GM23338 (cell line): ENCODE measurements at places on chromosomes 1 and 21.

DNA sequence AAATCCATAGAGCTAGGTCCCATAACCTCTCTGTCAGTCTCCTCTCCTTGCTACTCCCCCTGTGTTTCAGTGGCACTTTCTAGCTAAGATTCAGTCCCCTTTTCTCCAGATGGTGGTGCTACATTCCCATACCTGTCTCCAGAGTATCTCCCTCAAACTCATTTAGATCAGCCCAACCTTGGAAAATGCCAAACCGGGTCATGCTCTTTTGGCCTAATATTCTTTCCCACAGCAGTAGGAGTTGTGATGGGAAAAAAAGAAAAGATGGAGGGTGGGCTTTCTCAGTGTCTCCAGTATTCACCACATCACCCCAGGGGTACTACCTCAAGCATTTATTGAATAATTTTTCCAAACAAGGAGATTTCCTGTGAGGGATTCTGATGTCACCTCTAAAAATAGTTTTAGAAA, 3.2 kb upstream of the RXFP4 start:
- H3K36me3 ChIP-seq = no peaks in the 10 kb centered on the region; the same call in 1 of the 2 replicates
- H3K27me3 ChIP-seq = no peaks in the 10 kb centered on the region
- peaks cover 9% of the 10 kb centered on the region for H3K4me1 ChIP-seq
- H3K4me3 ChIP-seq = no peak overlapping the region
- H3K27ac ChIP-seq = no peak overlapping the region
- peak; percentile 86 for DNase-seq

DNA sequence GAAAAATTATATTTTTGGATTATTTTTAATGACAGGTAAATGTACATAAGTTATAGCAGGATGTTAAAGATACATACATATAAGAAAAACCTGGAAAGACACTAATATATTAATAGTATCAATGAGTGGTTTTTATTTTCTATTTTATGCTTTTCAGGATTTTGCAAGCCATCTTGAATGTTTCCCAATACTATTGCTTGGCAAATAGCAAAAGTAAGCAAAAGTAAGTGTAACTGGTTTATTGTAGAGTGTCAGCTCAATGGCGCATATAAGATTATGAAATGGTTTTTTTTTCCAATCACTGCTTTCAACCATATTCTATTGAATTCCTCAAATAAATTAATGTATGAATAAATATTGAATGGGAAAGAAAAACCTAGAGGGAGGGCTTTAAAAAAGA, 36.4 kb downstream of the ZNF684 start:
- DNase-seq = no peak
- H3K27me3 ChIP-seq = no peaks in the 10 kb centered on the region
- no peak overlapping the region for H3K4me3 ChIP-seq
- H3K36me3 ChIP-seq = no peaks in the 10 kb centered on the region

- H3K27me3 ChIP-seq = no peaks in the 10 kb centered on the region
- H3K27ac ChIP-seq = no peak overlapping the region
- no peak overlapping the region for H3K4me3 ChIP-seq
- no peaks in the 10 kb centered on the region for H3K4me1 ChIP-seq
Measured at GRCh38 chr21:29443411-29444010, 144.8 kb downstream of the BACH1 start.

GRCh38 chr1:228793032-228793431, 57.8 kb downstream of the RHOU start:
- no peak overlapping the region for H3K4me3 ChIP-seq
- H3K27me3 ChIP-seq = no peaks in the 10 kb centered on the region
- H3K36me3 ChIP-seq = no peaks in the 10 kb centered on the region
- H3K27ac ChIP-seq = no peak overlapping the region

DNA sequence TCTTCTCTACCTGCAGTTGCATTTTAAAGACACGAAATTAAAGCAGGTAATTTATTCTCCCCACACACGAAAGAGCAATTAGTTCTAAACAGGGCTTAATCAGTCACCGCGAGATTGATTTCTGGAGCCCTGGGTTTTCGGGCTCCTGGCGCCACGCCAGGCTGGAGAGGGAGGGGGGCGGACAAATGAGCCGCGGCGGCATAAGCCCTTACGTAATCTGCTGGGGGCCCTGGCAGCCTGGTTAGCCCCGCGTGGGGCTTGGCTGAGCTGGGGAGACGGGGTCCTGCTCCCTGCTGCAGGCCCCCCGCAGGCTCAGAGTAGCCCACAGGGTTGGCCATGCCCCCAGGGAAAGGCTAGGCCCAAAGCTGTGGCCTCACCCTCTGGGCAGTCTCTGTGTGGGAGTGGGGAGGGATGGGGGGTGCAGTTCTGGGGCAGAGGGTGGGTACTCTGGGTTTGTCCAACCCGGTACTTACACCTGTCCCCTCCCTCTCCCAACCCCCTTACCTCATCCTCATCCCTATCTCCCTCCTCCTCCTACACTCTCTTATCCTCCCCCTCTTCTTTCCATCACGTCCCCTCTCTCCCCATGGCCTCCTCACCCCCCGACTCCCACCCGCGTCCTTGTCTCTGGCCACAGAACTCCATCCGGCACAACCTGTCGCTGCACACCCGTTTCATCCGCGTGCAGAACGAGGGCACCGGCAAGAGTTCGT, 19.9 kb downstream of the FOXO6 start:
- H3K36me3 ChIP-seq = no peaks in the 10 kb centered on the region
- H3K27me3 ChIP-seq = peaks cover 56% of the 10 kb centered on the region
- H3K4me3 ChIP-seq = peak overlapping the region; percentile 80
- H3K4me1 ChIP-seq = peaks cover 22% of the 10 kb centered on the region; the same call in 1 of the 2 replicates

- no peak for DNase-seq
- H3K27me3 ChIP-seq = no peaks in the 10 kb centered on the region
Measured at GRCh38 chr1:161074676-161075368, 5.1 kb upstream of the ARHGAP30 start.

GRCh38 chr1:118928739-118929554, 59.2 kb downstream of the TBX15 start:
- no peaks in the 10 kb centered on the region for H3K4me1 ChIP-seq
- no peak overlapping the region for H3K4me3 ChIP-seq
- no peaks in the 10 kb centered on the region for H3K27me3 ChIP-seq
- peak; percentile 71 for DNase-seq
- no peaks in the 10 kb centered on the region for H3K36me3 ChIP-seq

GRCh38 chr21:44057055-44057454, 44.9 kb downstream of the TRAPPC10 start:
- no peak overlapping the region for H3K4me3 ChIP-seq
- H3K36me3 ChIP-seq = 0 out of 2 replicates have a peak, but pooled peaks cover 9% of the 10 kb centered on the region
- H3K27ac ChIP-seq = no peak overlapping the region
- H3K4me1 ChIP-seq = no peaks in the 10 kb centered on the region

- H3K27ac ChIP-seq = no peak within 1 kb of the TSS
- peak within 1 kb of the TSS; percentile 72 for H3K4me3 ChIP-seq
- peaks cover 10% of the 10 kb centered on the region; the same call in 1 of the 2 replicates for H3K4me1 ChIP-seq
- DNase-seq = peak; percentile 66
- H3K27me3 ChIP-seq = peaks cover 91% of the 10 kb centered on the region
Measured at GRCh38 chr1:179742717-179743678, at the start of gene FAM163A. TSS of gene FAM163A (plus strand) at chr1:179743291. CDS start at chr1:179813098, 69,807 bp downstream.

DNA sequence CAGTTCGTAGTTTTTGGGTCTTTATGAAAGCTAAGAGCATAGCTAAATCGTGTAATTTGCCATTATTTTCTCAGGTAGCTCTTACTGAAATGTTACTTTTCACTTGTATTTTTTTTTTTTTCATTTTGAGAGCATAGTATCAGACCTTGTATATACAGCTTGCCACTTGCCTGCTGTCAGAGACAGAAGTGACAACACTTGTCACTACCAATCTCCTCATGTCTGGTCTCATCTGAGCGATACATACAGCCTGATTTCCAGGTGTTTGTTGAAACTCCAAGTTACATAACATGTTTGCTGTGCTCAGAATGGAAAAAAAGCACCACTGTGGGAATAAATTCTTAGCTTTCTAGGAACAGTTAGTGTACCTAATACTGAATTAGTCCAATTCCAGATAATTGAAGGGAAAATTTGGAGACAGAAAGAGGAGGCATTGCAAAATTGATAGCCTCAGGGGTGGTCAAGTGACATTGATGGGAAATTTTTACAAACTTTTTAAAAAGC, 621.4 kb upstream of the PKN2 start:
- H3K36me3 ChIP-seq = no peaks in the 10 kb centered on the region
- no peak for DNase-seq
- H3K4me1 ChIP-seq = no peaks in the 10 kb centered on the region
- no peak overlapping the region for H3K4me3 ChIP-seq
- no peaks in the 10 kb centered on the region for H3K27me3 ChIP-seq

GRCh38 chr1:201763455-201764140, 65.4 kb upstream of the IPO9 start:
- 0 out of 2 replicates have a peak overlapping the region, but pooled peaks have one; percentile 8 for H3K27ac ChIP-seq
- no peak for DNase-seq
- no peaks in the 10 kb centered on the region for H3K36me3 ChIP-seq
- H3K4me1 ChIP-seq = peaks cover 16% of the 10 kb centered on the region; the same call in 1 of the 2 replicates
- no peak overlapping the region for H3K4me3 ChIP-seq

GRCh38 chr1:99680270-99680669, 34.4 kb downstream of the PALMD start:
- 0 out of 2 replicates have a peak, but pooled peaks cover 4% of the 10 kb centered on the region for H3K4me1 ChIP-seq
- no peak overlapping the region for H3K4me3 ChIP-seq
- no peaks in the 10 kb centered on the region for H3K27me3 ChIP-seq
- no peaks in the 10 kb centered on the region for H3K36me3 ChIP-seq
- DNase-seq = no peak

DNA sequence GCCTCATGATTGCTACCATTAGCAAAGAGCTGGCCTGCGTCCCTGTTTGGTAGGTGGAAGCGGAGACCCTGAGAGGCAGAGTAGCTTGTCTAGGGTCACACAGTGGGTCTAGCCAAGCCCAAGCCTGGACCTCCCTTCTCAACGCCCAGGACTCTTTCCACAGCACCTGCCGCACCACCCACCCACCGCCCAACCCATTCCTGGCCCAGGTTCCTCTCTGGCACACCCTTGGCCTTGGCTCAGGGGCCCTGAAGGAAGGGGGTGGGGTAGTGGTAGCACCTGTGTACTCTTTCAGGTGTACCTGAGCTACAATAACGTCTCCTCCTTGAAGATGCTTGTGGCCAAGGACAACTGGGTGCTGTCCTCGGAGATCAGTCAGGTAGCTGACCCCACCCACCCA, 19.3 kb downstream of the FAM151A start:
- no peak for DNase-seq
- no peaks in the 10 kb centered on the region for H3K36me3 ChIP-seq
- no peaks in the 10 kb centered on the region for H3K27me3 ChIP-seq
- H3K4me1 ChIP-seq = no peaks in the 10 kb centered on the region

DNA sequence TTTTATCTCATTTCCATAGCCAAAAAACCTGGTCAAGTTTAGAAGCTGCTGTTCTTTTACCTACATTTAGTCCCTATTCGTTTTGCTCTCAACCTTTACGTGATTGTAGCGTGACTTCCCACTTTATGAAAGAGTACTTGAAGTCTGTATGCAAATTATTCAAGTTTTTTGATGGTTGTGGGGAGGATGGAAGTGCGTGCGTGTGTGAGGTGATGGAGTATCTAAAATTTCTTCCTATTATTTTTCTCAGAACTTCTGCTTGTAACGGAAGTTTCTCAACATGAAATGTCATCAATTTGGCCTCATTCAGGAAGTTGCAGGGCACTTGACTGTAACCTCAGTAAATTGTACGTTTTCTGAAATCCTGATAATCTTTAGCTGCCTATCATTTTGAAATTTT, 64.0 kb downstream of the SAMSN1 start:
- no peak overlapping the region for H3K27ac ChIP-seq
- no peaks in the 10 kb centered on the region for H3K4me1 ChIP-seq
- no peaks in the 10 kb centered on the region for H3K27me3 ChIP-seq
- H3K36me3 ChIP-seq = no peaks in the 10 kb centered on the region
- no peak for DNase-seq
- no peak overlapping the region for H3K4me3 ChIP-seq

DNA sequence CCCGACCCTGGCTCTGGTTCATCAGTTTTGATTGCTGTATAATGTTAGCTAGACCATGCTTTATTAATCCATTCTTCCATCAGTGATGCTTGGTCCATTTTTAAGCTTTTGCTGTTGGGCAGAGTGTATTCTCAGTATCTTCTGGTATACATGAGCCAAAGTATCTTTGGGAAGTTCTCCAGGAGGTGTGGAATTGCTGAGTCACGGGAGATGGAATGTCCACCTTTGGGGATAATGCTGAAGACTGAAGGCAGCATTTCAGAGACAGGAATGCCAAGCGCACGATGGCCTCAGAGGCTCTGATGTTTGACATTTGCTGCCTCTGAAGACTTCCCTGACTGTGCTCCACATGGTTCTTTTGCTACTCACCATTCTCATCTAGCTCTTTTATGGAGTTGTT, 266.3 kb upstream of the KAZN start:
- H3K36me3 ChIP-seq = no peaks in the 10 kb centered on the region
- 0 out of 2 replicates have a peak, but pooled peaks cover 8% of the 10 kb centered on the region for H3K4me1 ChIP-seq
- no peaks in the 10 kb centered on the region for H3K27me3 ChIP-seq

DNA sequence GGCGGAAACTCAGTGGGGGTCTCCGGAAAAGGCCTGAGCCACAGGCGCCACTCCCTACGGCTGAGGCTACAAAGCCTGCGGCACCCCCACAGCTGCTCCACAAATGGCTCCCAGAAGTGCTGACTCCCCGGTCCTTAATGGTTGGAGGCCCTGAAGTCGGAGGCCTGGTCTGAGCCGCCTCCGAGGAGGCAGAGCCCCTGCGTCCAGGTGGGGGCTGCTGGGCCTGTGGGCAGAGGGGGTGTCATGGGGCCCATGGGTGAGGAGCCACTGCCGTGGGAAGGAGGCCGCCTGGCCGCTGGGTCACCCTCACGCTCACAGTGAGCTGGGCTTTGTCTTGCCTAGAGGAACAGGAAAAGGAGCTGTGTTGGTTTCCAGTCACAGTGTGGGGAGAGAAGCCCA, 12.4 kb upstream of the COL18A1 start:
- no peaks in the 10 kb centered on the region for H3K4me1 ChIP-seq
- no peak overlapping the region for H3K4me3 ChIP-seq
- H3K27me3 ChIP-seq = no peaks in the 10 kb centered on the region
- H3K36me3 ChIP-seq = no peaks in the 10 kb centered on the region
- no peak for DNase-seq

DNA sequence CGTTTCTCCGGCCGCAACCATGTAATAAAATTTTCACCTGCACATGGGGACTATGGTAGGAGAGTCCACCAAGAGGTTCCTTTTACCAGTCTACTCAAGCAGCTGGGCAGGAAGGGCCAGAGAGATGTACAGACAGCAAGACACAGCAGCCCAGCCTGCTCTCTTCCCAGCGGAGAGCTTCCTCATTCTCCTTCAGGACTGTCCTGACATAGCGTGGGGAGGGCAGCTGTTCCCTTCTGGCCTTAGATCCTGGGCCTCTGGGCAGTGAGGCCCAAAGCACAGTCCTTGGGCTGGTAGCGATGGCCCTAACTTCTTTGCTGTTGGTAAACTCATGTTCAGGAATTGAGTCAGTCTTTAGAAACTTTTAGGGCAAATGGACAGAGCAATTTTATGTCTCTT, 89.1 kb downstream of the BCAR3 start:
- DNase-seq = no peak
- H3K4me1 ChIP-seq = peaks cover 26% of the 10 kb centered on the region
- H3K4me3 ChIP-seq = no peak overlapping the region
- H3K36me3 ChIP-seq = no peaks in the 10 kb centered on the region

- H3K27me3 ChIP-seq = no peaks in the 10 kb centered on the region
- no peak overlapping the region for H3K4me3 ChIP-seq
- H3K4me1 ChIP-seq = peaks cover 10% of the 10 kb centered on the region; the same call in 1 of the 2 replicates
Measured at GRCh38 chr1:176794897-176795508, 332.0 kb downstream of the PAPPA2 start.
